AG08396 (cell line): ENCODE measurements at places on chromosomes 7 and 10.
A peak's percentile ranks its signal among the peaks of the same experiment; 100 is the strongest.

- no peak for DNase-seq
Measured at GRCh38 chr10:78540355-78541076, 506.9 kb downstream of the RPS24 start.

DNA sequence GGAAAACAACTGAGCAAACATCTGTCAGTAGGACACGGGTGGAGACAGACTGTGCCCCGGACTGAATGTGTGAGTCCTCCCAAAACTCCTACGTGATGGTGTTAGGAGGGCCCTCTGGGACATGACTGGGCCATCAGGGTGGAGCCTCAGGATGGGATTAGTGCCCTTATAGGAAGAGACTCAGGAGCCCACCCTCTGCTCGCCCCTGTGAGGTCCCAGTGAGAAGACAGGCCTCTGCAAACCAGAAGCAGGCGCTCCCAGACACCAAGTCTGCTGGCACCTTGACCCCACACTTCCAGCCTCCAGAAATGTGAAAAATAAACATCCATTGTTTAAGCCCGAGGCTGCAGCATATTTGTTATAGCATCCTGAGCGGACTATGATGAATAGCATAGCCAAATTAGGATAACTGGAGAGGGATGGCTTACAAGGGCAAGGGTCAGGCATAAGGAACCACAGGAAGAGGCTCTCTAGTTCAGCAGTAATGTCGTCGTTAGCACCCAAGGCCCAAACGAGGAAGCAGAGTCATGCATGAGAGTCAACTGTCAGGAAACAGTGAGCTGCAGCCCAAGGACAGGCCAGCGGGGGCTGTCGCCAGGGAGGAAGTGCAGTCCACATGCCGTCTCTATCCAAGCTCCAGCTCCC, 50.6 kb downstream of the PTPRN2 start:
- no peak for DNase-seq

- no peak for DNase-seq
Measured at GRCh38 chr10:35690534-35690933, 48.4 kb upstream of the FZD8 start.

DNA sequence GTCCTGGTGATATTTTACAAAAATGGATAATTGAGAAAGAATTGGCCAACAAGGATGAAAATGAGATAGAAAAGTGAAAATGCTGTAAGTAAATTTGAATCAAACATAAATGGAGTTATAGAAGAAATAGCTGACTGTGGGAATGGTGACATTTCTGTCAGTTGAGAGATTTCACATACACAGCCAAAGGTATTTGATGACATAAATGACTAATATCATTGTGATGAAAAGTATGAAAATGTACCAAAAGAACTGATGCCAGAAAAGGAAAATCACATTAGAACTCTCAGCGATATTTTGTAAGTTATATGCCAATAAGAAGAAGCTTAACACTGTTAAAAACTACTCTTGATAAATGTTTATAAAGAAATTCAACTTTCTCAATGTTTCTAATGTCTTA, 54.9 kb downstream of the TFPI2 start:
- DNase-seq, result no peak

DNA sequence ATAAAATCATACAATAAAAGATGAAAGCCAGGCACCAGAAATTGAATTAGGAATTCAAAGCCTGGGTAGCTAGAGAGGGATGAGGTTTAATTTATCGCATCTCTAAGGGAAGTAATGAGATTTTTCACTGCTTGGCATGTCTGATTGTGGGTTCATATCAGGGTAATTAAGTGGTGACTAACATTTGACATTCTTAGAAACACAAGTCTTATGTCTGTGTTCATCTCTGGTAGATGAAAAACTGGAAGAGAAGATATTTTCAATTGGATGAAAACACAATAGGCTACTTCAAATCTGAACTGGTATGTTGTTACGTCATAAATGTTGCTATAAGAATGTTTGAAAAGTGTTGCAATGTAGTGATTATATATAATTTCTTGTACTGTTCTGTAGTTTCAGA, 36.8 kb upstream of the ARMS2 start:
- no peak for DNase-seq

- DNase-seq, result no peak
Measured at GRCh38 chr7:45578022-45578421, 3.9 kb downstream of the ADCY1 start.

- DNase-seq, result no peak
Measured at GRCh38 chr7:19327018-19327417, 181.8 kb upstream of the FERD3L start.

DNA sequence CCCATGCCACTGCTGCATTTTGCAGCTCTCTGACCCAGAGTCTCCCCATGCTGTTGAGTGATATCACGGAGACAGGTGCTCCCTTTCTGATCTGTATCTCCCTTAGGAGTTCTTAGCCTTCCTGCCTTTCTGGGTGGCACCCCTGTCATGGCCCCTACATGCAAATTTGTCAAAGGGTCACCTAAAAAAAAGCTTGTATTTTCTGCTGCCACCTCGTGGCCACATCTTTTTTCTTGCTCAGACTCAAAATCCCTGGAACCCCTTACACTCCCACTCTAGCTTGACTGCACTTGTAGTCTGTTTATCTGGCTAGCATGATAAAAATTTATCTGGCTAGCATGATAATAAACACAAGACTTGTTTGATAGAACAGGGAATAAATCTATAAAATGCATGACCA, 809.1 kb downstream of the SORCS1 start:
- DNase-seq, result no peak

DNA sequence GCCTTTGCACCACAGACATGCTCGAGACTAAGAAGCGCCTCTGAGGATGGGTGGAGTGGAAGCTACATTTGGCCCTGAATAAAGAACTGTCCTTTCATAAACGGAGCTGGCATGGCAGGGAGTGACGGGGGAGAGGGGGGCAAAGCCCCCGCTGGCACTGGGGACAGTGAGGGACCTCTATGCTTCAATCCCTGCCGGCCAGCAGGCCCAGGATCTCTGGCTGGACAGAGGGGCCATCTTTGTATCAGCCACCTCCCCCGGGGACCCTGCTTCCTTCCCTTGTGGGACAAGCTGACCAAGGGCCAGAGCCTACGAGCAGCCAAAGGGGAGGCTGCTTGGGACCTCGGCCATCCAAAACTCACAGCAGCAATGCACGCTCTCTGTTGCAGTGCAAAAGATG, 28.2 kb upstream of the ECHDC3 start:
- no peak for DNase-seq

DNA sequence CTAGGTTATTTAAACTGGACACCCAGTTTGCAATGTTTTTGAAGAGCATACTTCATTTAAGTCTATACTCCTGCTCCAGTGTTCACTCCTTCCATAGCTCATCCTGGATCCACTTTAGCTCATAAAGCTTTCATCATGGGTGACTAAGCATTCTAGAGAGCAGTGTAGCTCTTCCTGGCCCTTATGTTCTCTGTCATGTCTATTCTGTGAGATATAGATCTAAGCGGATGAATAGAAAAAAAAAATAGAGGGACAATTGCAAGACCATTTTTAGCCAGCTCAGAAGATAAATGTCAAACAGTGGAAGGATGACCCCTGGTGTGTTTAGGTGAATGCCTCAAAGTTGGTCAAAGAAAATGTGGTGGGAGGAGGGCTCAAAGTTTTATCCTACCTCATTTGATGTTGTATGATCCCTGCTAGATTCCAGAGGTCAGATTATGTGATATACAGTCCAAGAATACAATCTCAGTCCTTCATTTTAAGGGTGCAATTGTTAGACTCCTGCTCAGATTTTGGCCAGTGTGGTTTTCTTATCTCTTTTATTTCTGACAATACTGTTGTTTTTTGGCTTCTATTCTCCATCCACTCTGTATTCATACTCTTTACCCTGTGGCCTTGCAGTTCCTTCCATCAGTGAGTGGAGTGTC, 7.5 kb upstream of the HECW1 start:
- DNase-seq, result no peak

DNA sequence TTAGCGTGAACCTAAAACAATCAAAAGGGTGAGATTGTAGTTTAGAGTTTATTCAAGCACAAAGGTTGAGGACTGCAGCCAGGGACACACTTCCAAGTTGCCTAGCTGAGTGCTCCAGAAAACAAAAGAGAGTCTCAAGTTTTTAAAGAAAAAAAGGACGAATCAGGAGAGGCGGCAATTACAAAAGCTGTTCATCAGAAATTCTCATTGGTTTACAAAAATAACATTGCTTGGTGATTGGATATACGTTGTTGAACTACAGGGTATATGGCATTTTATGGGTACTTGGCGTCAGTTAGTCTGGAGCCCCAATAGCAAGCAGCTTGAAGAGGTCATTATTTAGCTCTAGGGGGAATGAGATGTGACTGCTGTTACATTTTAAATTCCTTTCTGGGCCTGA, 11.5 kb downstream of the ZNF438 start:
- no peak for DNase-seq

GRCh38 chr7:74083117-74083876, at the start of gene LIMK1:
TSS of gene LIMK1 (plus strand) at chr7:74083804. CDS start at chr7:74083991, 187 bp downstream.
- DNase-seq, result peak; percentile 98

GRCh38 chr10:59234816-59235429, 58.5 kb downstream of the PHYHIPL start:
- DNase-seq, result peak; percentile 7

GRCh38 chr10:30476511-30477155, 42.6 kb downstream of the MAP3K8 start:
- no peak for DNase-seq

GRCh38 chr10:132386419-132386831, 10.6 kb upstream of the PWWP2B start:
- DNase-seq, result no peak

- DNase-seq, result no peak
Measured at GRCh38 chr7:103597606-103598005, 151.6 kb upstream of the SLC26A5 start.

DNA sequence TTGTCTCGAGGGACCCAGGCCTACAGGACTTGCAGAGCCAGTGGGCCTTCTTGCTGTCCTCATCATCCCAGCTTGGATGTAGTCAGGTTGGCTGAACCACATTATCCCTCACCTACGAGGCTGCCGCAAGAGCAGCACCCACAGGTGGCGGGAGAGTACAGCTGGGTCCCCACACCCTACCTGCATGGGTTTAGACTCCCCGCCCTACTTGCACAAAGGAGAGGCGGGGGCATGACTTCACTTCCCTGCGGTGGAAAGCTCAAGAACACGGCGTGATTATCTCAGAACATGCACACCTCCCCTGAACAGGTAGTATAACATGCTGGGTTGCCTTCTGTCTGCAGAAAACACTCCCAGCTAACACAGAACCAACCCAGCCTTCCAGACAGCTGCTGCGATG, 57.5 kb downstream of the CTBP2 start:
- no peak for DNase-seq

- peak; percentile 12 for DNase-seq
Measured at GRCh38 chr7:46854958-46855473, 726.9 kb downstream of the TNS3 start.

DNA sequence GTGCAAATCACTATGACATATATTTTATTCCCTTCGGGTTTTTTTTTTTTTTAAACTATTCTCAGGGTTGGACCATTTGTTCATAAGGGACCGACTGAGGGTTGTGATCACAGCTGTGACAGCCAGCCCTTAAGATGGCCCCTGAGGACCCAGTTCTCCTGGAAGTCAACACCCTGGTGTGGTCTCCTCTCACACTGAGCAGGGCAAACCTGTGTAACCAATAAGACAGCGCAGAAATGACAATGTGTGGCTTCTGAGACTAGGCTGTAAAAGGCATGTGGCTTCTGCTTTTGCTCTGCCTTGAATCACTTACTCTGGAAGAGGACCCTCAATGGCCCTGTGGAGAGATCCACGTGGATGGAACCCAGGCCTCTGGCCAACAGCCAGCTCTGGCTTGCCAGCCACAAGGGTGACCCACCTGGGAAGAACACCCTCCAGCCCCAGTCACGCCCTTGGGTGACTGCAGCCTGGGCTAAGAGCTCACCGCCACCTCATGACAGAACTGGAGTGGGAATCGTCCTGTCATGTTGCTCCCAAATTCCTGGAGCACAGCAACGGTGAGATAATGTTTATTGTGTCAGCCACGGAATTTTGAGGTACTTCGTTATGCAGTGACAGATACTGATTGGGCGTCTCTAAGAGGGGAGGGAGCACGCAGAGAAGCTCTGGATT, 127.1 kb downstream of the CLEC2L start:
- no peak for DNase-seq

GRCh38 chr10:86703176-86703575, 34.9 kb downstream of the LDB3 start:
- DNase-seq, result no peak

DNA sequence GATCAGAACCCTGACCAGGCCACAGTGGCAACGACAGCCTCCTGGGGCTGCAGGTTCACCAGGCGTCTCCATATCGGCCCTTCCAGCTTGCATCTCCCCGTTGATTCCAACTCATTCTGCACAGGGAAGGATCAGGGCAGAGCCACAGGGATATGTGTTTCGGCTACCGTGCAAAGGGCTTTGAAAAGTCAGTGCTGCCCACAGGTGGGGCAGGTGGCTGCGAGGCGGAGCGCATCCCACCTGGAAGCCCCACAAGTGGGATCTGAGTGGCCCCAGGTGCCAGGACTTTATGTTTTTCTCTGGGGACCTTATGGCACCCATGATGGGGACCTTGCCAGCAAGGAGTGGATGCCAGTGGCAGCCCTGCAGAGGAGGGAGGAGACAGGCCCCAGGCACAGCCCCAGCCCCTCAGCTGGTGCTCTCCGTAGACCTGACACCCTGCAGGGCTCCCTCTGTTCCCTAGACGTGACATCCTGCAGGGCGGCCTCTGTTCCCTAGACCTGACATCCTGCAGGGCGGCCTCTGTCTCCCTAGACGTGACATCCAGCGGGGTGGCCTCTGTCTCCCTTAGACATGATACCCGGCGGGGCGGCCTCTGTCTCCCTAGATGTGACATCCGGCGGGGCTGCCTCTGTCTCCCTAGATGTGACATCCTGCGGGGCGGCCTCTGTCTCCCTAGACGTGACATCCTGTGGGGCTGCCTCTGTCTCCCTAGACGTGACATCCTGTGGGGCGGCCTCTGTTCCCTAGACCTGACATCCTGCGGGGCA, 189.4 kb downstream of the ELFN1 start:
- no peak for DNase-seq
